ENCODE measurements at places on chromosomes 7 and 10.

DNA sequence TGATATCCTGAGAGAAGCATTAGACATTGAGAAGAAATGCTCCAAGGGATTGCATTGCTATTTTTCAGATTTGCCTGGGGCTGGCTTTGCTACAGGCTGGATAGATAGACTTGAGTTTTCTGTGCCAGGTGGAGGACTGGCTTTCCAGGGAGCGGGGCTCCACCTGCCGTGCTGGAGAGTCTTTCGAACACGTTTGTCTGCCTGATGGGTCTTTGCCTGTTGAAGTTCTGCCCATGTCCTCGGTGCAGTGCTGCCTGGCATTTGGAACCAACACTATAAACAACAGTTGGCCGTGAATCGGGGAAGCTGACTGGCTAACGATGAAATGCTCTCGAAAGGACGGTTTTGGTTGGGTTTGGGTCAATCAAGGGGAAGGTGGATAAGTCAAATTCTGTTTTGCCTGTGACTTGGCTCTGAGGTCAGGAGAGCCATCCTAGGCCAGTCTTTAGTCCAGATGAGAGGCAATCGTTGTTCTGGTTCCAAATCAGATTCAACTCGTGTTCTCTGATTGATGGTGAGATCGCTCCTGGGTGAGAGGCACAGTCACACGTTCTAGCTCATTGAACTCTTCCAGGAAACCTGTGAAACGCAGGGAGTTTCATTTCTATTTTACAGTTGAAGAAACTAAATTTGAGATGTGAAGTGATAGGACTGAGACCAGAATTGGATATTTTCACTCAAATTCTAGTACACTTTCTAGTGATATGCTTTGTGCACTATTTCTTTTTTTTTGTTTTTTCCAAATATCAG is 599.0 kb downstream of the TYW1 start:
- no peak for DNase-seq

- DNase-seq = peak; percentile 37
These were observed 59.1 kb downstream of the ARMC3 start for GRCh38 chr10:22986771-22987542.

DNA sequence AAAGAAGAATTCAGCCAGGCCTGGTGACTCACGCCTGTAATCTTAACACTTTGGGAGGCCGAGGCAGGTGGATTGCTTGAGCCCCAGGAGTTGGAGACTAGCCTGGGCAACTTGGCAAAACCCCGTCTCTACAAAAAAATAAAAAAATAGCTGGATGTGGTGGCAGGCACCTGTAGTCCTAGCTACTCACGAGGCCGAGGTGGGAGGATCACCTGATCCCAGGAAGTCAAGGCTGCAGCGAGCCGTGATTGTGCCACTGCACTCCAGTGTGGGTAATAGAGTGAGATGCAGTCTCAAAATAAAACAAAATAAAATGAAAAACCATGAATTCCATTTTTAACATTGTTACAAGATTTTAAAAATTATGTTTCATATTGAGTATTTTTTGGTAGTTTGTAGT is 988.9 kb upstream of the ZNF722 start:
- DNase-seq = no peak

- DNase-seq = no peak
These were observed 108.3 kb downstream of the GALNT11 start for GRCh38 chr7:152133804-152134203.

GRCh38 chr10:125085258-125086054 is 74.9 kb downstream of the CTBP2 start:
- DNase-seq = no peak

- no peak for DNase-seq
These were observed 183.7 kb downstream of the RPS24 start for GRCh38 chr10:78217336-78217735.
